ENCODE measurements at places on chromosomes 3 and 15.

DNA sequence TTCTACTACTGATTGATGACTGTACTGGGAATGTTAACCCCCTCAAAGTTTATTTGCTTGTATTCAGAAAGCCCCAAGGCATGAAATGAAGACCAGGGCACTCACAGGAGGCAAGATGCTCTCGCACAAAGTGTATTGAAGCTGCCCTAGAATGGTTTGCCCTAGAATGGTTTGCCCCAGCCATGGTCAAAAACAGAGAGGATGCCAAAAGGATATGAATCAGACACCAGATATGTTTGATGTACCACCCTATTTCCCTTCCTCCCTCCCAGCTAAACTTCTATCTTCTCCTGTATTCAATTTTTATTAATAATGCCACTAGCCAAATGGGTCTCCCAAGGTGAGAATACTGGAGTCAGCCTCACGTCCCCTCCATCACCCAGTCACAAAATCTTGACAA is 101.3 kb downstream of the TMCO5A start:
- no peak for DNase-seq

DNA sequence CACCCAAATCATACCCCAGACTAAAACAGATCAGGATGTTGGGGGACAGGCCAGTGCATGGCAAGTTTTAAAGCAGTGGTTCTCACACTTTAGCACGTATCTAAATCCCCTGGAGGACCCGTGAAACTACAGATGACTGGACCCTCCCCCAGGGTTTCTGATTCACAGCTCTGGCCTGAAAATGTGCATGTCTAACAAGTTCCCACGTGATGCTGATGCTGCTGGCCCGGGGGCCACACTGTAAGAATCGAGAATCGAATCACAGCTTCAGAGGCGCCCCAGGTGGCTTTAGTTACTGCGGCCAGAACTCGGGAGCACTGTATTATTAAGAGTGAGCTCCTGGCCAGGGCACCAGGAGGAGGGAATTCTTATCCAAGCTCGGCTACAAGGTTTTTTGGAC is 11.6 kb downstream of the ADAMTS17 start:
- DNase-seq: peak; percentile 68

GRCh38 chr15:77398927-77399326 is 21.0 kb downstream of the PEAK1 start:
- DNase-seq: no peak

GRCh38 chr3:154931484-154931883 is 148.6 kb upstream of the MME start:
- no peak for DNase-seq

DNA sequence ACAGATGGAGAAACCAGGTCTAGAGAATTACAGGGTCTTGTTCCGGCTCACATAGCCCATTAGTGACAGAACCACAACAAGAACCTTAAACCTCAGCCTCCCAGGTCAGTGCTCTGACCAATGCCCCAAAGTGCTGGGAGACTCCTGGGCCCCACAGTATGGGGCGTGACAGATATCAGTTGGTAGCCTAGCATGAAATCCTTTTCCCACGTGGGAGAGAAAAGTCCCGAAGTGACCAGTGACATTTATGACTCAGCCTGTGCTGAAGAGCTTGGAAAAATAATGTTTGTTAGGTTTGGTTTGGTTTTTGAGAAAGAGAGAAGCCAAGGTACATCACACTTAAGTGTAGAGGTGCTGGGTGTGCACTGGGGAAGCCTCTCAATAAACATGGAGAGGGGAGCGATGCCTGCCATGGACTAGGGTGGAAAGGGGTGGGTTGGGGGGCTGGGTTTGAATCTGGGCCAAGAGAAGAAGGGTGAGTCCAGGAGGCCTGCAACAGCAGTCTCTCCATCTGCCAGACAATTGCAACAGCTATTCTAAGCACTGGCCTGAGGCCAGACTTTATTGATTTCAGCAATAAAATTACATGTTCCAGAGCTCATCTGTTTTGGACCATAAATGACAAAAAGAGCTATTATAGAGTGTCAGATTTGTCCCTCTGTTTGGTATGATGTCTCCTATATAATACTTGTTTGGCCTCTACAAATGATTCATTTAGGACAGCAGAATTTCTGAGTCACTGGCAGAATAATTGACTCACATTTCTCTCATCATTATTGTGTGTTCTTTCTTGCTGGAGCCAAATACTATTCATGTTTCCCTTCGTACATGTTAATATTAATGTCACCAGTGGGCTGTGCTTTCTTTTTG is 43.4 kb downstream of the C2CD4A start:
- DNase-seq: no peak

GRCh38 chr15:68441045-68441743 is 9.2 kb upstream of the ITGA11 start:
- no peak for DNase-seq

- DNase-seq: no peak
Measured at GRCh38 chr3:46270474-46270873, 28.2 kb downstream of the CCR3 start.

- no peak for DNase-seq
Measured at GRCh38 chr3:170608475-170608874, 22.6 kb upstream of the SLC7A14 start.

DNA sequence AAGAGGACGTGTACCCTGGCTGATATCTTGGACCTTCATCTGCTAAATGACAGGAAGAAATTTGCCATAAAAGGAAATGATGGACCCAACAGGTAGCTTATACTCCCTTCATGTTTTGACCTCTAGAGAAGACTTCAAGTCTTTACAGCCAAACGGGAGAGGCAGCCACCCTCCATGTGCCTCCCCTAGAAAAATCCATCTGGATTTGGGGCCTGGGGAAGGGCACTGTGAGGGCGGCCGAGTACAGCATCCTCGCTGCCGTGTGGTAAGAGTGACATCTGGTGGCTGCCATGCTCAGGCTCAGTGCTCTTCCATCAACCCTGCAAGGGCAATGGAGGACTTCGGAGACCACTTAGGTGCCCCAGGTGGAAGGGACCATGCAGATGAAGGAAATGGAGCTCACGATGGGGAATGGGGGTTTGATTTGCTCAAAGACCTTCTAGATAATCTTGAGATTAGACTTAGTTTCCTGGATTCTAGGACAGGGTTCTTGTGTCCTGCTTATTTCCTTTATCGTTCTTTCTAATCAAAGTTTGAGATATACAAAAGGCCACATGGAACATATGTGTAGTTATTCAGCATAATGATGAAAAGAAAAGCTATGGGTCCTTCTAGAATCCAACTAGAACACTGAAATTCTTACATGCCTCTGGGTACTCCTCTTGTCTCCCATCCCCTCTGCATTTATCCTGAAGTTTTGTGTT is 44.4 kb downstream of the AQP9 start:
- peak; percentile 77 for DNase-seq

DNA sequence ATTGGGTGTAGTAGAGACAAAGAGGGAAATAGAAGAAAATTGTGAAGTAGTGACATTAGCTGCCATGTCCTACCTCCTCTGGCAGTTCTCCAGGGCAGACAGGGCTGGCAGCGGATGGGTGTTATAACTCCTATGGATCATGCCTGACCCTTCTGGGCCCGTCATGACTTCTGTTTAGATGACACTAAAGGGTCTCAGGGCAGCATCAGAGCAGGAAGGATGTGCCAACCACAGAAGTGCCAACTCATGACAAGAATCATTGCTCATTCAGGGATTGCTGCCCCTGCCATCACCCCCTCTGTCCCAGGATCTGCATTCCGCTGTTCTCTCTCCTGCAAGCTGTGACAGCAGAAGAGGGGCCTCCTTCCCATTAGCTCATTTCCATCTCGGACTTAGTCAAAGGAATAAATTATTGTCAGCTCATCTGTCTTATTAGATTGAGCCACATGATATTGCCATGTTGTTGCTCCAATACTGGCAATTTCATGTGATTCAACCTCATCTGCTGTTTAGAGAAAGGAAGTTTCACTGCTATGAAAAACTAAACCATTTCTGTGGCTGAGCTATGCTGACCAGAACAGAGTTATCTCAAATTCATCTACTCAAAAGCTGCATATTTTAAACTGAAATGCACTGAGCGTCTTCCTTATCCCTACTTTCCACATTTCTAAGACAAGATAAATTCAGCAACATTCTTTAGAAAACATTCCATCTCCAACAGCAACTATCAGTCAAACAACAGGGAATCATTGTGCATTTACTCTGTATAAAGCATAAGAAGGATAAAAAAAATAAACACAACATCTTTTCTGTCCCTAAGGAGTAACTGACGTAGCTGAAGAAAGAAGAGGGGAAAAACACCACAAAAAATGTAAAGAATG is 271.6 kb downstream of the FHIT start:
- no peak for DNase-seq

- peak; percentile 83 for DNase-seq
Measured at GRCh38 chr15:67066041-67066958, 898 bp downstream of the SMAD3 start.

GRCh38 chr3:49900491-49901153 is 3.1 kb downstream of the MST1R start:
- DNase-seq: no peak

- no peak for DNase-seq
Measured at GRCh38 chr3:10376353-10376752, 55.4 kb upstream of the SEC13 start.

DNA sequence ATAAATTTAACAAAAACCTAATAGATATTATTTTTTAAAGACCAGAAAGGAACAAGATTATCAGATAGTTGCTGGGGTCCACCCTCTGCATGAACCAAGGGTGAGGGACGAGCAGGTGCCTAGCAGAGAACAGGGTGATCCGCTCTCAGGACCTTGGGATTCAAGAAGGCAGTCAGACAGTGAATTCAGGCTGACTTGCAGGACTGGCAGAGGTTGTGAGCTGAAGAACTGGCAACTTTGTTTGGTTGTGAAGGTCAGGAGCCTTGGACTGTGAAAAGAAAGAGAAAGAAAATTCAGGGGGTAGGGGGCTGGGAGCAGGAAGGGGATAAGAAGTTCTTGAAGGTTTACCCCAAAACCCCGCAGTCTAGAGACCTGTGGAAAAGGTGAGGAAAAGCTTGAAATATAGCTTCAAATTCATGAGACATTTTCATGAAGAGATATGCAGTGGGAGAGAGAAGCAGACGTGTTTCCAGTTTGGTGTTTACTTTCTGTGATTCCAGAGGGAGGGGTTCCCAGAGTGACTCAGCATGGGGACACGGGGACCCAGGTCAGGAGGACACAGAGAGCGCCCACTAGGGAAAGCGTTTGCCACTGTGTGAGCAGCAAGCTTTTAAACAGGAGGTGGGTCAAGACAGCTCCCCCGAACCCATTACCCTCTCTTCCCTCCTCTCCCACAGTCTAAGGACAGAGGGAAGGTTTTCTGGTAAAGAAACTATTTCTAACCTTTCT is 217.2 kb upstream of the UMPS start:
- DNase-seq: no peak

DNA sequence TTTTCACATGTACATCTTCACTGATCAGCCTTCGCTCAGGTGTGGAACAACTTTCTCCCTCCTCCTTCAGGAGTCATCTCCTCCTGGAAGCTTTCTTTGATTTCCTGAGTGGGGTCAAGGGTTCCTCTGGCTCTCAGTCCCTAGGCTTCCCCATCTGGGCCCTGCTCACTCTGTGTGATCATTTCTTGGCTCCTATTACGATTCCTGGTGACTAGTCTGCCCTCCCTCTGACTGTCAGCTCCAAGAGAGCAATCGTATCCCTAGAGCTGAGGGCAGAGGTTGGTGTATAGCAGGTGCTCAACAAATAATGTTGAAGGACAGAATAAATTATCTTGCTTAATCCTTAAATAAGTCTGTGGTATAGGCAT is 15.3 kb upstream of the PRKCD start:
- no peak for DNase-seq

GRCh38 chr3:15923640-15924405 is 126.0 kb upstream of the ANKRD28 start:
- DNase-seq: no peak

DNA sequence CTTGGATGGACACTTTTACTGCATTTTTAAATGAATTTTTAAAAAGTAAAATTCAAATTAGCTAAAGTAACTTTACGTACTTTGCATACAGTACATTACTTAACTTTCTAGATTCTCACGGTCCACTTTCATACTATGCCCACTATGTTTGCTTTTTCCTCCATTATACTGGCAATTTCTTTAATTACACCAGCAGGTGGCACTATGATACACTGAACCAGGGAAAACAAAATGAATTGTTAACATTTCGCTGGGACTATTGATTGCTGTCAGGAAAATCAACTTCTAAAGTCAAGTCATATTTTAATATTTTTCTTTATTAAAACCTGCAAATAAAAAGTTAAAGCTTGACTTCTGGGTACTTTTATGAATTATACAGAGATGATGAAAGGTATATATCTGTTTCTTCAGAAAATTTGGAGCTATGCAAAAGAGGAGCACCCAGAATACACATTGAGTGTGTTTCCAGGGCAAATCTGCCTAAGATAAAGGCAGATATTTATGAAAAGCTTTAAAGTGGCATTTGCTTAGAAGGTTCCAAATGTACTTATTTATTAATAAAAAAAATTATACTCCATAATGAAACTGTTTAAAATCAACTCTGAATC is 21.8 kb upstream of the POU1F1 start:
- no peak for DNase-seq

DNA sequence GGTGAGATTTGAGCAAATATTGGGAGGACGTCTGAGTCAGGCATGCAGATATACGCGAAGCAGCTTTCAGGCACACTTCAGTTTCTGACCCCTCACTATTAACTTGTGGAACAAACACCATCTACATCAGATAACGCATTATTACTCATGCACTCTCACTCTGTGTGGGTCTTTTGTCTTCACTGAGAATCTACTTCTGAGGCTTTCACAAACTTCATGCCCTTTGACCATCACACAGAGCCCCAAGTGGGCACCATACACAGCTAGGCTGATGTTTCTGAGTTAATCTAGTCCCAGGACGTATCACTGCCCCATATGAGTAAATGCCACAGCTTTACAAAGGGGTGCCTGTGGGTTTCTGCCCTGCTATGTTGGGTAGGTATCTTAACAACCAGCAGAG is 39.6 kb upstream of the IP6K2 start:
- DNase-seq: no peak

DNA sequence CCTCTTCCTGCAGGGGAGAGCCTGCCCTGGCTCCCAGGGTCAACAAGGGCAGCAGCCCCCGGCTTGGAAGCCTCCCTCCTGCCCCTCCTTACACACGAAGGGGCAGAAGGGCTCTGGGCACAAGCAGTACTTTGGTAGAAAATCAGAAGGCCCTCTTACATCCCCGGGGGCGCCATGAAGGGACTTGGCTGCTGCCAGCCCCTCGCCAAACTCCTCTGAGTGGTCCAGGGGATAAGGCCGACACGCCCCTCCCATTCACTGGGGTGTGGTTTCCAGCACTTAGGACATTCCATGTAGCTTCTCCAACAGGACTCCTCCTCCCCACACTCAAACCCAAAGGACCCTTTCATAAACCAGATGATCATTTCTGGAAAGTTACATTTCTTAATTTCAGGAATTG is 1.2 kb upstream of the ST8SIA2 start:
- no peak for DNase-seq

GRCh38 chr15:23385886-23386430 is 31.4 kb downstream of the GOLGA8S start:
- DNase-seq: no peak

- DNase-seq: peak; percentile 88
Measured at GRCh38 chr3:27357665-27358258, 11.4 kb downstream of the NEK10 start.

All from activated CD4-positive, alpha-beta T cell treated with anti-CD3 and anti-CD28 coated beads, Interleukin-2, amount 10 ng/mL, durations not matched to agents 24 days and 14 days (primary cell).